ENCODE measurements at places on chromosomes 2 and 18.
A peak's percentile ranks its signal among the peaks of the same experiment; 100 is the strongest.

- DNase-seq, result peak; percentile 27
Measured at GRCh38 chr18:55387139-55387984, 200.6 kb downstream of the TCF4 start.

DNA sequence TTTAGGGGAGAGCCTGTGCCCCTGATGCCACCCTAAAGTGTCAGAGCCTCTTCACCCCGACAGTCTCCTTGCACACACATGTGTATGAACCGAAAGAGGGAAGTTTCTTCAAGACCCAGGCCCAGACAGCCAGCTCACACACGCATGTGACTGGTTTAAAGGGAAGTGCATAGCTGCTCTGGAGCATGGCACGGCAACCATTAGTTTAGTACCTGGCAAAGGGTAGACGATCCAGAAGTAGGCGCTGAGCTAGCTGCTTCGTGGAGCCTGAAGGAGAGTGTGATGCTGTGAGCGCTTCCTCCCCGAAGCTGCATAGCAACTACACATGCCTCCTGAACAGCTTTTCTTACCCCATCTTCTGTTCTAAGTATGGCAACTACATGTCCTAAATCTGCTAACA is 91.7 kb downstream of the ZCCHC2 start:
- no peak for DNase-seq

- DNase-seq, result no peak
Measured at GRCh38 chr2:88654714-88655113, 27.4 kb upstream of the EIF2AK3 start.

DNA sequence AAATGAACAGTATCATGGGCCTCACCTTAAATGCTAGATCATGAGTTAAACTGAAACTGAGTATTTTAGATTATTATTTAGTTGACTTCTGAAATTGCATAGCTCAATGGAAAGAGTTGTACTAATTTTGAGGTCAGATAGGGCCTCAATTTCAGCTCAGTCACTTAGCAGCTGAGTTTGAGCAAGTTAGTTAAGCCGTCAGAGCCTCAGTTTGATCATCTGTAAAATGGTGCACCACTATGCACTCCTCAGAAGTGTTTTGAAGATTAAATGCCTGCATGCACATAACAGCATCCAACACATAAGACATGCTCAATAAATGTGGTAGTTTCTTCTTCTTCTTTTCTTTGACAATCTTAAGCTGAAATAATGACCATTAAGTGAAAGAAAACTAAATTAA is 38.2 kb upstream of the ASNSD1 start:
- no peak for DNase-seq

GRCh38 chr2:216057688-216058193 is 23.9 kb downstream of the PECR start:
- DNase-seq, result peak; percentile 64

DNA sequence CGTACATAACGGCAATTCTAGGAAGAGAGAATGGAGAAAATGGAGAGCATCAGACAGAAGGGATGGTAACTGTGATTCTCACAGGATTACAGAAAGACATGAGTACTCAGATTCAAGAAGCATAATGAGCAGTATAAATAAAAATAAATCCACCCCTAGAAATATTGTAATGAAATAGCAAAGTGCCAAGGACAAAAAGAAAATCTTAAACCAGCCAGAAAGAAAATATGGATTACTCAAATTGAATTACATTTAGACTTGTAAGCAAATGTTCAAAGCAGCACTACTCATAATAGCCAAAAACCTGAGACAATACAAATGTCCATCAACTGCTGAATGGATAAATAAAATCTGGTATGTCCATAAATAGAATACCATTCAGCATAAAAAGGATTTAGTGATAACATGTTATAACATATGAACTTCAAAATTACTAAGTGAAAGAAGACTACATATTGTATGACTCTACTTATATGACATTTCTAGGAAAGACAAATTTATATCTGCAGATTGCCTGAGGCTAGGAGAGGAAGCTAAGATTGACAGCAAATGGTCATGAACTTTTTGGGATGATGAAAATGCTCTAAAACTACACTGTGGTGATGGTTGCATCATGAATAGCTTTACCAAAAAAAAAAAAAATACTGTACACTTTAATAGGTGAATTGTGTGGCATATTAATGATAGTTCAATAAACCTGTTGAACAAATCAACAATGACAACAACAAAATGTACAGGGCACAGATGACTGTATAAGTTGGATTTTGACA is 63.4 kb upstream of the SPTBN1 start:
- DNase-seq, result no peak

DNA sequence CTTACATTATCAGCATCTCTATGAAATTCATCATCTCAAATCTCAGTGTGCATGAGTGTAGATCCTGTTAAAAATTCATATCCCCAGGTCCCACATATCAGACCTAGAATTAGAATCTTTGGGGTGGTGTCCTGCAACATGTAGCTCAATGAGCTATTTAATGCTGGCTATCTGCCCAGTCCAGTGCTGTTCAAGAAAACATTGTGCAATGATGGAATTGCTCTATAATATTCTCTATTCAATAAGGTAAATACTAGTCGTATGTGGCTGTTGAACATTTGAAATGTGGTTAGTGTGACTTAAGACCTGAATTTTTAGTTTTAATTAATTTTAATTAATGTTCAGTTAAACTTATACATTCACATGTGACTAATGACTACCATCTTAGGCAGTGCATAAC is 127.4 kb downstream of the NOL4 start:
- DNase-seq, result no peak

- no peak for DNase-seq
Measured at GRCh38 chr2:46336283-46336959, 39.2 kb downstream of the EPAS1 start.

- no peak for DNase-seq
Measured at GRCh38 chr2:80019571-80020460, 284.7 kb downstream of the LRRTM1 start.

GRCh38 chr18:26864658-26865057 is 849 bp downstream of the AQP4 start:
- DNase-seq, result no peak

DNA sequence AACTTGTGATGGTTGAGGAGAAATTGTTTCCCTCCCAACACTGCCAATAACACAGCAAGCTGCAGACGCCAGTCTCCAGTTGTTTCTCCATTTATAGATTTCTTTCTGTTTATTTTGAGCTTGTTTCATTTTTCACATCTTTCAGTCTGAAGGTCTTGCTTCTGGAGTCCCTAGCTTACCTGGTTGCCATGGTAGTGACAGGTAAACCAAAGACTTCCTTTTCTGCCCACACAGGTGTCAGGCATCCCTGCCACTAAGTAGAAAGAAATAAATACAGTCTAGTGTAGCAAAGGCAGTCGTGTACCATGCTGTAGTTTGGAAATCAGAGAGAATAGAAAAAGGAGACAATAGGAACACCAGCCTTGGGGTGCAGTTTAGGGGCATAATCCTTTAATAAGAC is 82.8 kb downstream of the MARCHF4 start:
- DNase-seq, result no peak

DNA sequence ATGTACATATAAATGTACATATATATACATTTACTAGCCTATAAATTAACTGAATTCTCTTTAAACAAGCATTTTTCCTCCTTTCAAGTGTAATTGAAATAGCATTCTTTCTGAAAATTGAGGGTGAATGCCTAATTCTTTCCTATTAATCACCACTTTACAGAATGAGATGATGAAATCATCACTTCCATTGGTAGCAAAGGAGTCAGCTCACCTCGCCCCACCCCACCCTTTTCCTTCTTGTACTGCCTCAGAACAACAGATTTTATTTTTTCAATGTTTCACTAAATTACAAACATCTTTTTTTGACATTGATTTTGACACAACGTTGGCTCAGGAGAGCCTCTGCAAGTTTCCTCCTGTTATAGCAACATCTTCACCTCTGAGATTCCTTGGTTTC is 181.9 kb upstream of the CDH7 start:
- no peak for DNase-seq

DNA sequence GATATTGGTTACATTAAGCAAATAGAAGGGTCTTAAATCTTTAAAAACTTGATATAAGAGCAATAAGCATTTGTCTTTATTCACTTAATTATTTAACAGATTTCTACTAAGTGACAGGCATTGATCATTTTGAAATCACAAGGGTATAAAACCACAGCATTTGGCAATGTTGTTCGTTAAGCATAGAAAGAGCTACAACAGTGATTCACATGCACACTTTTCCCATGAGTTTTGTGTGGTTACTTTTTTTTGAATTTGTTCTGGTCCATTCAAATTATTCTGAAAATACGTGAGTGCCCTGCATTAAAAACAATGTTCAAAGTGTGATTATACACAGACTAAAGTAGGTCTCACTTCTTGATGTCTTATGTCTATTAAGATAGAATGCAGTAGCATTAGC is 52.2 kb downstream of the LYPD6B start:
- no peak for DNase-seq

DNA sequence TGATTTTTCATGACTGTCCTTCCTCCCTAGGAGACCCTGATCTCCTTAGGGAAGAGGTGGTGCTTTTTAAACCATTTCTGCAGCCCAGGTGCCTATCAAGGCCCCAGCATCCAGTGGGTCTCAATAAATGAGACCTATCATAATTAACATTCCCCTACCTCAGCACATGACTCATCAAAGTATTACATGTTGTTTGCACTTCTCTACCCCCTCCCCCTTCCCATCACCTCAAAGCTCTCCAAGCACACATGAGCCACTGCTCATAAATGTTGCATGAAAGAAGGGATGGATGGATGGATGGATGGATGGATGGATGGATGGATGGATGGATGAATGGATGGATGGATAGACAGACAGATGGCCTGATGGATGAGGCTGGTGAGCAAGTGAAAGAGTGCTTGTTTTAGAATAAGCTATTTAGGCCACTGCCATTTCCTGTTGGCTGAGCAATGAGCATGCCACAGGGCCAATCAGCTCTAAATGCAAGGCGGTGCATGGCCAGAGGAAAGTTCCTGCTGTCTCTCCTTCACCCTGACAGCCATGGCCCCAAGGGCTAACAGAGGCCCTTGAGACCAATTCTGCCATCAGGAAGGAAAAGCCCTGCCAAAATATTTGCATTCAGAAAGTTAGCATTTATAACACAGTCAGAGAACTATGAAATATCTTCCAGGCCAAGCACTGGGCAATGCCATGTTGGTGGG is 20.9 kb upstream of the STEAP3 start:
- DNase-seq, result no peak

DNA sequence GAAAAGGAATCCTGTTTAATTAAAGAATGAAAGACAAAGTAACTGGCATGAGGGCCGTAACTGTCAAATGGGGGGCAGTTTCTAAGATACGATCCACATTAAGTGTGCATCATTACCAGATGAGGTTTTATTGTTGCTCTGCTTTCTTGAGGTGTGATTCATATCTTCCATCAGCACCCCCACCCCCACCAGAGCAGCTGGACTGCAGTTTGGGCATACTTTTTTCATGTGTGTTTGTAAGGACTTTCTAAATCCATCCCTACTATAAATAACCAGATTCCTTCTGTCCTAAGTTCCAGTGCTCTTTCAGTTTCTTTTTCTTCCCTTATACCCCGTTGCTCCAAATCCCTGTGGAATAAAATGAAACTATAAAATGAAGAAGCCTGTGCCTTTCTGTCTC is 142.1 kb downstream of the CDCA7 start:
- DNase-seq, result no peak

GRCh38 chr2:239919774-239920692 is 105.1 kb downstream of the NDUFA10 start:
- DNase-seq, result no peak

DNA sequence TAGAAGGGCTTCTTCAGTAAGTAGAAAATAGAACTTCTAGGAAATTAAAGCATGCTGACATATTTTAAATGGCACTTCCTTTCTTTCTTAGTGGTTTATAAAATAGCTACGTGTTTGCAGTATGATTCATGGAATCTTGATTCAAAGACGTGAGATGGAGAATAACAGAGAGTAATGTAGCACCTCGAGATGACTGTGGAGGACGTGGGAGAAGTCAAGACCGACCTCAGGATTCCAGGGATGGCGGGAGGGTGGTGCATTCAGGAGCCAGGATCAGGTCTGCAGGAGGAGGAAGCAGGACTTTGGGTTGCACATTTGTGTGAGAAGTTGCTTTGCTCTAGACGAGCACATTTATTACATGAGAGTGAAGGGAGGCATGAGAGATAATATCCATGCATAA is 56.0 kb downstream of the DCDC2C start:
- DNase-seq, result no peak

DNA sequence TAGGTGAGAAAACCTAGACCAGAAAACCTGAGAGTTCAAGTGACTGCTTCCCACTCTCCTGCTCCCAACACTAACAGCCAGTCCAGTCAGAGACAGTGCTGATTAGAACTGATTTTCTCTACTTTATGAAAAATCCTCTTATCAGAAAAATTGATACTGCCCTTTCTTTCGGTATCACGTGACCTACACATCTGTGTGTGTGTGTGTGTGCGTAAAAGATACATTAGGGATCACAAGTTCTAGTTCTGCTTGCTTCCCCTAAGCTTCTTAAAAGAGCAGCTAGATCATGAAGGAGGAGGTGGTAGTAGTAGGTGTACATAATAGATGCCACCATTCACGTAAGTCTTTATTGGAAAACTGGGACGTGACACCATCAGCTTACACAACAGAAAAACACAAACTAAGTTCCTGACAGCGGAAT is 1.5 kb downstream of the ARL5A start:
- DNase-seq, result no peak

GRCh38 chr2:63768051-63768450 is 73.6 kb upstream of the UGP2 start:
- no peak for DNase-seq

DNA sequence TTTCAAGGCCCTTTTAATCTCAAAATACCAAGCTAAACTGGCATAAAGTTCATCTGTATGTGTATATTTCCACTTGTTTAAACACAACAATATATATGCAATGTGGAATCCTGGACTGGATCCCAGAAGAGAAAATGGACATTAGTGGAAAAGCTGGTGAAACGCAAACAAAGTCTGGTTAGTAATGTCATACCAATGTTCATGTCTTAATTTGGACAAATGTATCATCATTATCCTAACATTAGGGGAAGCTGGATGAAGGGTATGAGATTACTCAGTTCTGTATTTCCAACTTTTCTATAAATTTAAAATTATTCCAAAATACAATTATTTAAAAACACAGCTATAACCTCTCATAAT is 3.8 kb downstream of the SP3 start:
- no peak for DNase-seq

GRCh38 chr2:233124421-233125080 is 64.4 kb downstream of the INPP5D start:
- no peak for DNase-seq

GRCh38 chr2:73938718-73939352 is 12.2 kb downstream of the DGUOK start:
- no peak for DNase-seq

- DNase-seq, result no peak
Measured at GRCh38 chr2:69985688-69986087, 24.3 kb upstream of the ASPRV1 start.

GRCh38 chr2:75480971-75481836 is 79.5 kb downstream of the EVA1A start:
- no peak for DNase-seq

- DNase-seq, result no peak
Measured at GRCh38 chr2:43209204-43209717, 17.1 kb downstream of the ZFP36L2 start.

DNA sequence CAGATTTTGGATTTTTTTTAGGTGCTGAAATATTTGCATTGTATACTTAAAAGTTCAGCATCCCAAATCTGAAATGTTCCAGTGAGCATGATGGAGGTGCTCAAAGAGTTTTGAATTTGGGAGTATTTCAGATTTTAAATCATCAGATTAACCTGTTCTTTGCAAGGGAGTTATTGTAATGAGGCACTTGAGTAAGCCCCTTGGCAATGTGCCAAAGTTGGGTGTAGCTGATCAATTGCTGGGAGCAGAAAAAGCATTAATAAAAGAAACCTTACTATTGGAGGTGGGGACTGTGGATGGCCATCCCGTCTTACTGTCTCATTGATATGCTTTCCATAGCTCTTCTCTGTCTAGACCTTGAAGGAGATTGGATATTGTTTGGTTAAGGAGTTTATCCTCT is 28.3 kb downstream of the MALT1 start:
- no peak for DNase-seq
